GDM1 (cell line): ENCODE measurements at places on chromosomes 2 and 18.
A peak's percentile ranks its signal among the peaks of the same experiment; 100 is the strongest.

DNA sequence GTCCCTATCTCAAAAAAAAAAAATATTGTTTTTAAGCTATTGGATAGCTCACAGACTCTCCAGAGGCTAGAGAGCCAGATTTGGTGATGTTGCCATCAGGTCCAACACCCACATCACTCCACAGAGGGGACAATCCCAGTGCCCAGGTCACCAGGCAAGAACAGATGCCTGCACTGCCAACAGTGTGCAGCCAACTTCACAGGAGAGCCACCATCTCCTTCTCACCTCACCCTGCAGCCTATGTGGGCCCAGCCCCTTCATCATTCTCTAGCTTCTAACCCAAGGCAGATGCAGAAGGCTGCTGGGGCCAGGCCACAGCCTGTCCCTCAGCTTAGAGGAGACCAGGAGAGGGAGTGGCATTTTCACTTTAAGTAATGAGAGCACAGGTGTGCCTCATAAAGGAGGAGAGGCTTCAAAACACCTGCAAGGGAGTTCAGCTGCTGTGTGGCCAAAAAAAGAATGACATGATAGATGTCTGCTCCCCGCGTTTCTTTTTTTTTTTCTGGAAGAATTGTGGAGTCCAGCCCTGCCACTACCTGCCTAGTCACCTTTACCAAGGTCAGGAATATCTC is 98.0 kb upstream of the ZSWIM2 start:
- no peak for DNase-seq

DNA sequence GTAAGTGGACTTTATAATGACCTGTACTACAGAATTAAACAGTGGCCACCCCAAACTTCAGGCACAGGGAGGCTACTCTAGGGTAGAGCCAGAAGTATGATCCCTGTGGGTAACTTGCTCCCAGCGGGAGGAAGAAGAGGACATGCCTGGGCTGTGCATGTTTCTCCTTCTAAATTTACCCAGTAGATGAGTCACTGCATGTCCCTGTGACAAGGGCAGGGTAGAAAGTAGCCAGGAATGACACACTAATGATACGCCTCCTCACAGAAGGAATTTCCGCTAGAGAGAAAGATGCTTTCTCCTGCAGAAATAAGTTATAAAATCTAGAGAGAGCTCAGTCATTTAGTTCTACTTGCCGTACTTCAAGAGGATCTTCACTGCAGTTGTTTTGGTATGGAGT is 7.5 kb downstream of the ACYP2 start:
- no peak for DNase-seq

GRCh38 chr18:13217971-13218367 is 591 bp upstream of the LDLRAD4 start:
- no peak for DNase-seq

- DNase-seq = peak; percentile 27
Observed at GRCh38 chr2:37558623-37559022, 112.8 kb downstream of the CDC42EP3 start.

- peak; percentile 88 for DNase-seq
Observed at GRCh38 chr2:8229546-8229986, 452.3 kb upstream of the ID2 start.

GRCh38 chr2:74261204-74261864 is 62.9 kb downstream of the MTHFD2 start:
- no peak for DNase-seq

DNA sequence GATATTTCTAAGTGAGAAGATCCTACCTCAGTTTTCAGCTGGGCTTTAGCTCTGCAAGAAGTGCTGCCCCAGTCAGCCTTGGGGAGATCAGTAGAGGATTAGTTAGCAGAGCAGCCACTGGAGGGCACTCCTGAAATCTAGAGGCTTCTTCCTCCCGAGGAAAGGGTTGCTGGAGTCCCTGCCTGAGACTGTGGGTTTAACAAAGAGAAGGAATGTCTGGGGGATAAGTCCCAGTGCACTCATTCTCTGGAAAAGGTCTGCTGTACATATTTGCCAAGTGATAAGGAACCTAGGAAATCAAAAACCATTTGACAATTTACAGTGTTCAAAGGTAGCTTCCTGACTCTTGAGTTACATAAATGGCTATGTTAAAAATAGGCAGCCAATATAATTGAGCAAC is 207.2 kb downstream of the SLC8A1 start:
- DNase-seq = no peak

- no peak for DNase-seq
Observed at GRCh38 chr2:201006704-201007103, 43.2 kb upstream of the ORC2 start.

GRCh38 chr2:122514451-122514996 is 759.1 kb downstream of the TSN start:
- DNase-seq = no peak

GRCh38 chr2:201701646-201702045 is 3.2 kb upstream of the MPP4 start:
- DNase-seq = no peak

DNA sequence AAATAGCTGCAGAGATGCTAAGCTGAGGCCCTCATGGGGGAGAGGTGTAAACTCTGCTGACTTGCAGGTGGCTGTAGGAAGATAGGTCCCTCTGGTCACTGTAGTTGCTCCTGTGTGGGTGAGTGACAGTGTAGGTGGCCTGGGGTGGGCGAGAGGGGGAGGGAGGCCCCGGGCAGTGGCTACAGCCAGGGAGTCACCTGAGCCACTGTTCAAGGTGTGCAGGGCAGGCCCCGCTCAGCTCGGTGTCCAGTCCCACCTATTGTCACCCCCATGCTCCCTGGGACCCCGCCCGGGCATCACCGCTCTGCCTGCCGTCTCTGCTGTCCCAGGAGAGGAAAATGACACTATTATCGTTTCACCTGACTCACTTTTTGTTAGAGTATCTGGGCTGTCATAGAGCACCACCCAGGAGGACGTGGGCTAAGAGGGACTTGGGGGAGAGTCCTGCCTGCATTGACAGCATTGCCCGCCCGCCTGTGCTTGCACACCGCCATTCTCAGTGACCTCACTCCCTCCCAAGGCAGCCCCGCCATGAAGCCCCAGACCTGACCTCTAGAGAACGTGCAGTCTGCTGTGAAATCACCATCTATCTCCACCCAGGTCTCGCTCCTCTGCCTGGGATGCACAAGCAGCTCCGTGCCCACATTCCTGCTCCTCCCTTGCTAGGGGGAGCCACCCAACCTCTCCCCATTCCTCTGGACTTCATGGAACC is 29.2 kb downstream of the COPS9 start:
- no peak for DNase-seq

DNA sequence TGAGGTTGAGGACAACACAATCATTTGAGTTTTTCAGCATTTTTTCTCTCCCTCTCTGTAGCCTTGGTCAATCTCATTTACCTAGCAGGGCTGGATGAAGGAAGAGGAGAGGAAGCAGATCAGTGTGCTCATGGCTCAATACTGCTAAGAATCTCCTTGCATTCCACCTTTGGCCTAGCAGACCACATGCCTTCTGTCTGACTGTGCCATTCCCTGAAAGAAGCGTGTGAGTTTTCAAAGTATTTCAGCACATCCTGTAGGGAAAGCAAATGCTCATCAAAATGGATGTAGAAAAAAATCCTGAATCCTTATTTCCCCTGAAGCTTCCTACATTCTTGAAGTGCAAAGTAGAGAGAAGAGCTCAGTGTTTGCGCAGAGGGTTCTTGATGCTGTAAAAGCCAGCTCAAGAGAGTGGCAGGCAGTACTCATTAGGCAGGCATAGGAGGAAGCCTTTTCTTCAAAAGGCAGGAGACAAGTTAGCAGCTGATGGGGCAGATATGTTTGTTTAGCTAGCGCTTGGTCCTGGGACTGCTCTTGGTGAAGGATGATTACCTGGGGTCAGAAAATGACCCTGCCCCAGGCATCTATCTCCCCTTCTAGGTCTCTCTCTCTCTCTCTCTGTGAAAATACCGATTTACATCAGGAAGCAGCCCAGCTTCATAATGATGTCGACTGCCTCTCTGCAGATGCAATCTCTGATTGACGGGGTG is 14.4 kb upstream of the PIK3C3 start:
- no peak for DNase-seq

DNA sequence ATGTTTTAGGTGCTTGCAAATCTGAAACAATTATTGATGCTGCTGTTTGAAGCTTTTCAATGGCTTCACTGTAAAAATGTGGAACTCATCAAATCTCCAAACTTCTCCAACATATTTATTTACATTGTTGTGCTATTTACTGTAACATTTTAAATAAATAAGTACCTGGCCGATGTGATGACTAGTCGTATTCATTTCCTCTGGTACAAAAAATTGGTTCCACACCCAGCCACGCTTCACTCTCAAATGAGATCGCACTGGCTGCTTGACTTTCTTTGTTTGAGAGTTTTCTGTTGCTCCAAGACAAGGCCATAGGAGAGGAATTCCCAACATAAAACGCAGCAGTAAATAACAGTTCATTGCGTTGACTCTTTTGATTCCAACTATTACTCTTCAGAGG is 32.0 kb downstream of the CDH19 start:
- no peak for DNase-seq

DNA sequence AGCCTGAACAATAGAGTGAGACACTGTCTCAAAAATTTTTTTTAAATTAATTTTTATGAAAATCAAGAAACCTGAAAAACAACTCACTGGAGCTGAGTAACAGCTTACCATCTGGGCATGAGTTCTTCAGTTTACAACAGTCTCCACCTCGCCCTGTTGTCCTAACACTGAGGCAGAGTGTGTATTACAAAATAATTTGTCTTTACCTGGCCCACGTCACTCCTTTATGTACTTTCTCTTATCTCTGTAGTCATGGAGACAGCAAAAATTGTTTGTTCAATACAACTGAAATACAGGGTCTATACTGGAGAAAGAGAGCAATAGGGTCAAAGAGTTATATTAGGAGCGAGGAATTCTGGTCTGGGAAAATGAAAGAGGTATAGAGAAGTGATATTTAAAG is 48.1 kb downstream of the CYTIP start:
- DNase-seq = no peak
